GM04504 (cell line): ENCODE measurements at places on chromosomes 7 and 10.
A peak's percentile ranks its signal among the peaks of the same experiment; 100 is the strongest.

DNA sequence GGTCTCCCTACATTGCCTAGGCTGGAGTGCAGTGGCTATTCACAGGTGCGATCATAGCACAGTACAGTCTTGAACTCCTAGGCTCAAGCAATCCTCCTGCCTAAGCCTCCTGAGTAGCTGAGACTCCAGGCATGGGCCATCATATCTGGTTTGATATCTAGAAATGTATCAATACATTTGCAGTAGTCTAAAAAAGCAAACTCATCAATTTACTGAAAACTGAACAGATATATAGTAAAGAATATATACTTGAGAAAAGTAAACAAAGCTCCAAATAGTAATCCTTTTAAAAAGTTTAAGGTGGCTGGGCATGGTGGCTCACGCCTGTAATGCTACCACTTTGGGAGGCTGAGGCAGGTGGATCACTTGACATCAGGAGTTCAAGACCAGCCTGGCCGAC lies 57.1 kb upstream of the KMT2C start:
- no peak for DNase-seq

DNA sequence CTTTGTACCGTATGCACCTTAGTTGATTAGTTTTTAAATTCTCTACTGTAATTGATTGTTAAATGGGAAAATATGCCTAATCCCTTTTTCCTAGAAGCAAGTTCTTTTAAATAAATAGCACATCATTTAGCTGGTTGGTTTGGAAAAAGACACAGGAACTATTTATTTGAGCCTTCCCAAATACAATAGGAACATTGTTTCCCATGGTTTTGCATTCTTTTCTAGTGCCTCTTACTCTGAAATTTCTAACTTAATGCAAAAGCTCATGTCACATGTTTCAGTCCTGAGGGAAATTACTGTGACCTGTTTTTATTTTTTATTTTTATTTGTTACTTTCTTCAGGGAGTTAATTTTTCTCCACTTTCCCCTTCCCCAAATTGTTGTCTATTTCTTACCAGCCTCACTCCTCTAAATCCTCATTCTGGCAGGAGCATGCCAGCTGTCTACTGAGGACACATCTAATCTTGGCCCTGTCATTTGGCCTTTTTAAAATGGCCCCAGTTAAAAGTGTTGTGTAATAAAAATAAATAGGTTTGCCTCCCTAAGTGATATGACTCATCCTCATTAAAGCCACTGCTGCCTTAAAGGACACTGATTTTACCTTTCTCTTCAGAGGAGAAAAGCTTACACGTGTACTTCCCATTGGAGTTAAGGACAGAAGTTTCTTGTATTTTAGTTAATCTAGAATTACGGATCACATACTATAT lies 94.5 kb downstream of the PPP1R3A start:
- DNase-seq: no peak

DNA sequence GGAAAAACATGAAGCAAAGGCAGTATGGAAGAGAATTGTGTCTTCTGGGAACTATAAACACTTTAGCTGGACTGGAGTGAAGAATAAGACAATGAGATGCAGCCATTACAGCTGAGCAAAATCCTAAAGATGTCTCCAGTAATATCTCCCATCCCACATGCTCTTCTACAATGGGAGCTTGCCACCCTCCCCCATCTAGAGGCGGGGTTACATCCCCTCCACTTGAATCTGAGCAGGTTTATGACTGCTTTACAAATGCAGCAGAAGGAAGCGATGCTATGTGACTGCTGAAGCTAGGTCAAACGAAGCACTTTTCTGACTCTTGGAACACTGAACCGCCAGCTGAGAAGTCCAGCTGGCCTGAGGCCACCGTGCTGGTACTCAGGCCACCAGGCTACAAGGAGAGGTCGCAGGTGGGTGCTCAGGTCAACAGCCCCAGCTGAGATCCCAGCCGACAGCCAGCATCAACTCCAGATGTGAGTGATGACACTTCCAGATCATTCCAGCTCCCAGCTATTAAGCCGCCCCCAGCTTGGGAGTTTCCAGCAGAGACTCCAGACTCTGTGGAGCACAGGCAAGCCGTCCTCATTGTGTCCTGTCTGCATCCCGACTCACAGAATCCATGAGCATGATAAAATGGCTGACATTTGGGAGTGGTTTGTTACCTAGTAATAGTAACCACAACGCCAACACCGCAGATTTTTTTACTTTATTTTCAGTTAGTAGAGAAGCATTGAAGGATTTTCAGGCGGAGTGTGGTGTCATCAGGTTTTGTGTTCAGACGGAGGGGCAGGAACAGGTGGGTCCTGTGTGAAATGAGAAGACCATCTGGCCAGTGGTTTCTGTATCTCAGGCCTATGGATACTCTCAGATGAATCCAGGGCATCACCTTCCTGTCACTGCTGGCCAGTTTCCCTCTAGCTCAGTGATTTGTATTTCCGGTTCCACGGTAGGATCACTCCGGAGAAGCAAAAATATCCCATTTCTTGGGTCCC lies 89.3 kb downstream of the NPY start:
- no peak for DNase-seq

- peak; percentile 84 for DNase-seq
Measured at GRCh38 chr7:92695308-92696261, 105.4 kb upstream of the FAM133B start.

DNA sequence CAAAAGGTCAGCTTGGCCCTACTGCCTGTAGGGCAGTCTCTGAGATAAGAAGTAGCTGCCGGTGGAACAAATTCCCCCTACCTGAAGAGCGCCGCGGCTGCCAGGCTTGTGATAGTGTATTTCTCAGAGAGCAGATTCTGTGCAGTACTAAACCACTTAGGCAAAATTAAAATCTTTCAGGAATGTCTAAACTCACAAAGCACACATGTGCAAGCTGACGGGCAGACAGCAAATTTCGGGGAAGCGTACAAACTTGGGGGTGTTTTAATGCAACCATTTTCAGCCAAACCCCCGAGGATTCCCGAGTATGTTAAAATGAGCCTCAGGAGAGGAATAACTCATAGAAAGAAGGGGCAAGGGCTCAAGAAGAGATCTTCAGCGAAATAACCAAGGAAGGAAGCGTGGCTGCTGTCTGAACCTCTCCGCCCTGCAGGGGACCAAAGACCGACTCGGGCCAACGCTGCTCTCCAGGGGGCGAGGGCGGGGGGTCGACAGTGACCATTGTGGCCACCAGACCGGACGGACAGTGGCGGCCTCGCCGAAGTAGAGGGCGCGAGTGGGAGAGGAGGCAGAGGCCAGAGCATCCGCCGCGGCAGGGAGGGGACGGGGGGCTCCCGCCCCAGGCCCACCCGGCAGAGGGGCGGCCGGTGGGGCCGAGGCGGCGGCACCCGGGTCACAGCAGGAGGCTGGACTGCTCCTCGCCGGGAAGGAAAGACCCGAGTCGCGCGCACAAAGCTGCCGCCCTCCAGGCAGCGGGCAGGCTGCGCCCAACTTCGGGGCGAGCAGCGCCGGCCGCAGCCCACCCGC lies 819 bp downstream of the HYCC1 start:
- DNase-seq: no peak

GRCh38 chr7:28621369-28621841 lies 209.1 kb downstream of the CREB5 start:
- no peak for DNase-seq

DNA sequence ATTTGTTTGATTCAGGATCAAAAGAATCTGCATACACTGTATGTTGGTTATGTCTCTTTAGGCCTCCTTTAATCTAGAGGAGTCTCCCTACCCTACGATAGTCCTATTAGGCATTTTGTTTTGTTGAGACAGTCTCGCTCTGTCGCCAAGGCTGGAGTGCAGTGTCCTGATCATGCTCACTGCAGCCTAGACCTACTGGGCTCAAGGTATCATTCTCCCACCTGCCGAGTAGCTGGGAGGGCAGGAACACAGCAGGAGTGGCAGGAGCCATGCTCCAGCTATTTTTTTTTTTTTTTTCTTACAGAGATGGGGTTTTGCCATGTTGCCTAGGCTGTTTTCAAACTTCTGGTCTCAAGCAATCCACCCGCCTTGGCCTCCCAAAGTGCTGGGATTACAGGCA lies 123.0 kb upstream of the DKK1 start:
- DNase-seq: no peak

- DNase-seq: no peak
Measured at GRCh38 chr7:29309041-29309854, 114.7 kb downstream of the CHN2 start.

DNA sequence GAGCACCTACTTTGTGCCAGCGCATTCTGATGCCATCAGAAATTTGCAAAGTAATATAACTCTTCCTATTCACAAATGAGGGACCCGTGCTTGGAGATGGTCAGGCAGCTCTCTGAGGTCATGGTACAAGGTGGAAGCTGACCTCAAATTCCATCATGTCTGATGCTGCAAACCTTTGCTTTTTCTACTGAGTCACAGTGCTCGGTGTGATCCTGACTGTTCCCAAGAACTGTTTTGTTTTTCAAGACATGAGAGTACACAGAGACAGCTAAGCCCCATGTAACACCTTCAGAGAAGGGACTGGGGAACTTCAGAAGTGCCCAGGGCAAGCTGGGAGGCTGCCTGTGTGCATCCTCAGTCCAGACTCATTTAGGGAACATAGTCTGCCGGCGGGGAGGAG lies 111.3 kb downstream of the FRMD4A start:
- DNase-seq: no peak

DNA sequence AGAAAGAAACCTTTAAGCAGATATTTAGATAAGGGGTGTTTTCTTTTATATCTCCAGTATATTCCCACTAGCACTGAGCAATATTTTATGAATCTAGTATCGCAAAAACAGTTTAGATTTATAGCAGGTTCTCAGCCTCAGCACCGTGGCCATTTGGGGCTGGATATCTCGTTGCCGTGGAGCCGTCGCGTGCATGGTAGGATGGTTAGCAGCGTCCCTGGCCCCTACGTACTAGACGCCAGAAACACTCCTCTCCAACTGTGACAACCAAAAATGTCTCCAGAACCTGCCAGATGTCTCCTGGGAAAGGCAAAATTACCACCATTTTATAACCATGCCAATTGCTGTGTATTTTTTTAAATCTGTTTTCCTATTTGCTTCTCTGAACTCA lies 172.9 kb downstream of the CACNB2 start:
- no peak for DNase-seq

GRCh38 chr7:139104091-139104450 lies 5.4 kb downstream of the ZC3HAV1 start:
- no peak for DNase-seq

DNA sequence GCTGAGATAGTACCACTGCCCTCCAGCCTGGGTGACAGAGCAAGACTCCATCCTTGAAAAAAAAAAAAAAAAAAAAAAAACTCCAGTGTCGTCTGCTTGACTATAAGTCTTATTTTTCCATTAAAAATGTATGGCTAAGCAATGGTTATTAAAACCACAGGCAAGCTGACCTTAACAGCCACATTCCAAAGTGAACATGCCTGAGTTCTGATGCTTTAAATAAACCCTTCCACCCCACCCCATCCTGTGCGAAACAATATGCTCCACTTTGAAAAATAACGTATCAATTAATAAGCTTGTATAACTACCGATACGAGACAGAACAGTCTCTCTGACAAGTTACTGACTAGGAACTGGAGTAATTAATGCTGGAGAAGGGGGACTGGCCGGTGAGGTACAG lies 63.7 kb downstream of the LARP4B start:
- DNase-seq: no peak

- no peak for DNase-seq
Measured at GRCh38 chr10:119029613-119030420, at the start of gene NANOS1. TSS of gene NANOS1 (plus strand) at chr10:119029714. CDS start at chr10:119029802, 88 bp downstream.

GRCh38 chr7:92634205-92634604 lies 44.0 kb upstream of the FAM133B start:
- DNase-seq: no peak

DNA sequence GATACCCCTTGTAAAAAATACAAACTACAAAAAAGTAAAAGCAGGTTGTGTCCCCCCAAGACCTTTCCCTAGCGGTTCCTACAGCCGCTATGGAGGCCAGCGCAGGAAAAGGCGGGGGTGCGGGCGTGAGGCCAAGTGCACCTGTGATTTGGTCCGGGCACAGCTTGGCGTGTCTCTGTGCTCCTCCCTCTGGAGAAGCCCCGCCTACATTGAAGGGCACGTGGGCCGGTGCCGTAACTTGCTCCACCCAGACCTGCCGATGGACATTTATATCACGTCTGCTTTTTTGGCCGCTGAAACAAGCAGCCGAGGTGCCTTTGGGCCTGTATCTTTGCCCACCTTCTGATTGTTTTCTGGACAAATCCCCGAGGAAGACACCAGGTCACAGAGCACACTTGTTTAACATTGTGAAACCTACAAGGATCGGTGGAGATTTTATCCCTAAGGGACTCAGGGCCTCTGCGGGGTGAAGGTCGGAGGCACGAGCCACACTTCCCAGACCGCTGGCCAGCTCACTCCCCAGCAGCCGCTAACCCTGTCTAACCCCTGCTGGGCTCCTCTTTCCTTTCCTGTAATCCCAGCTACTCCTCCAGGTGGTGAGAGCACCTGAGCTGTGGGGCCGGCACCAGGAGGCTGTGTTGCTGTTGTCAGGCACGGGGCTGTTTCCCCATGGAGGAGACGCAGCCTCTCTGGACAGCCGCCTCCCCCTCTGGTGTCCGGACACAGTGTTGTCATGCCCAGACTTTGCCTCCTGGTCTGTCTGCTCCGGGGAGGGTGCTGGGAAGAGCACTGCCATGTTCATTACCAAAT lies 18.8 kb upstream of the INPP5A start:
- no peak for DNase-seq

- DNase-seq: no peak
Measured at GRCh38 chr10:132711613-132712121, 74.3 kb downstream of the NKX6-2 start.

DNA sequence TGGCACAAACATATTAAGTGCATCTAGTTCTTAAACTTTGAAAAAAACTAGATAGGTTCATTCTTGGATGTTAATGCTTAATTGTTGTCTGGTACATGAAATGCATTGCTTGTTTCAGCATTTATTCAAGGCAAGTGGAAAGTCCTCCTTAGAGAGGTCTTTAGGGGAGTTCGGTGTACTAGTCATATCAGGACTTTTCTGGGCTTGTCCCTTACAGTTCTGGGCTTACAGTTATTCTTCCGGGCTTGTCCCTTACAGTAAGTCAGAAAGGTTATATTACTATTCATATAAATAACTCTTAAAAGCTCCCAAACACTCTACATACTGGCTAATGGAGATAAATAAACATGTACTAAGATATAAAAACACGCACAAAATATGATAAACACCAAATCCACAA lies 61.6 kb upstream of the MRLN start:
- no peak for DNase-seq

GRCh38 chr10:63522277-63522687 lies 1.1 kb downstream of the REEP3 start:
- DNase-seq: no peak

GRCh38 chr10:77448226-77448625 lies 189.4 kb downstream of the KCNMA1 start:
- no peak for DNase-seq
